ENCODE measurements at places on chromosomes 6 and 20. TPM values are rescaled to one million over a fixed set of nuclear protein-coding genes. Genes with fewer than 3 reads are reported as not detected.

MAFB gene
- total RNA-seq: 0.22 TPM

TAB2 gene
- total RNA-seq: 56.7 TPM

RAB44 gene
- total RNA-seq: 0.05 TPM

GRCh38 chr6:160178271-160178670 is 56.7 kb downstream of the SLC22A1 start:
- H3K27ac ChIP-seq: no peak overlapping the region
- H3K4me3 ChIP-seq: no peak overlapping the region
- DNase-seq: no peak
- no peaks in the 10 kb centered on the region for H3K27me3 ChIP-seq
- no peaks in the 10 kb centered on the region for H3K4me1 ChIP-seq
- H3K36me3 ChIP-seq: no peaks in the 10 kb centered on the region

GRCh38 chr20:62412194-62413024 is 5.3 kb upstream of the CABLES2 start:
- H3K27me3 ChIP-seq: no peaks in the 10 kb centered on the region
- no peak for DNase-seq
- H3K4me3 ChIP-seq: no peak overlapping the region
